GM12878 (cell line): ENCODE measurements at places on chromosomes 1 and 21. TPM values are rescaled to one million over a fixed set of nuclear protein-coding genes. Genes with fewer than 3 reads are reported as not detected.
A peak's percentile ranks its signal among the peaks of the same experiment; 100 is the strongest.

SEC16B gene
- 0.10 and 0.21 TPM in 2 replicates for total RNA-seq

PTPRC gene
- 154 and 157 TPM in 2 replicates for total RNA-seq

NBPF8 gene
- total RNA-seq = 5.0 and 5.5 TPM in 2 replicates

C1orf87 gene
- not detected in 2 replicates for total RNA-seq

DNA sequence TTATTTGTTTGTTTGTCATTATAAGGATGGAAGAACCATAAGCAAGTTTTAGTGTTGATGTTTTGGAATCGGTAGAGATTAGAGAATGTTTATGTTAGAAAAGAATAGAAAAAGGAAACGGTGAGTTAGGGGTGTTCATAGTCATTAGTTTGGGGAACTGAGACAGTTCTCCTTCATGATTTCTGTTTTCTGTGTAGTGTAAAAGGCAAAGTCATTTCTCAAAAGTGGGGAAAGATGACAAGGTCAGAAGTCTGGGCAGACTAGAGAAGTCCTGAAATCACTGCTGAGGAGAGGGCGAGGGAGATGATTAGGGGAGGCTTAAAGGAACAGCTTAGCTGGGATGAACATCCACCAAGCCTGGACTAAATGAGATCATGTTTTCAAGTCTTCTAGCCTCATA, 498.9 kb downstream of the TTLL7 start:
- H3K4me1 ChIP-seq = peaks cover 34% of the 10 kb centered on the region
- peak; percentile 59 for DNase-seq
- H3K27me3 ChIP-seq = no peaks in the 10 kb centered on the region
- peak overlapping the region; percentile 90 for H3K27ac ChIP-seq

DNA sequence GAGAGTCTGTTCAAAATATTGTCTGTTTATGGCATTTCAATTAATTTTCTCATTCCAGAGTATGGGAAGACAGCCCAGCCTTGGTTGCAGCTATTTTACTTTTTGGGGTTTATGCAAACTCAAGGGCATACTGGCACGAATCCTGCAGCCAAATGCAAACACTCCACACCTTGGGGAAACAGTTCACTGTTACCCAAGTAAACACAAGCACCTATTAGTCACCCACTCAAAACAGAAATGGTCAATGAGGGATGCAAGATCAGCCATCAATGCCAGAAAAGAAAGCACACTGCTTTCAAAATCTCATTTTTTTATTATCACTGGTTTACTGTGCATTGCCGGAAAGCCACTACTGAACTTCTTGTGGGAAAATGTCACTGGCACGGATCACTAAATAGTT, 170.6 kb downstream of the RUNX1 start:
- no peak for DNase-seq
- peaks cover 14% of the 10 kb centered on the region for H3K4me1 ChIP-seq
- H3K27me3 ChIP-seq = no peaks in the 10 kb centered on the region
- no peak overlapping the region for H3K4me3 ChIP-seq
- H3K27ac ChIP-seq = no peak overlapping the region

DNA sequence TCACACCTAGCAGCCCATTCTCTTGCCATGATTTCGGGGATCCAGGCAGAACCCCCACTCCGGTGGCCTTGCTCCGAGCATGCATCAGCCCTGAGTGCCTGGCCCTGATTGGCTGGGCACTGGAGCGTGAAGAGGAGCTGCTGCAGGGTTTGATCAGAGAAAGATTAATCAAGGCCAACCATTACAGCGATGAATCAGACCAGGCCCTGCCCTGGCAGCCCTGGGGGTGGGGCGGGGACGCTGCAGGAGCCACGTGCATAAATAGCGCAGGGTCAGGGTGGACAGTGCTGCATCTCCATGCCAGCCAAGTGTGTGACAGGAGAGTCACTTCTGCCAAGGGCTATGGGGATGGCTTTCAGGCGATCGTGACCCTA, 3.4 kb upstream of the FAM131C start:
- peaks cover 8% of the 10 kb centered on the region for H3K4me1 ChIP-seq
- H3K36me3 ChIP-seq = no peaks in the 10 kb centered on the region
- H3K4me3 ChIP-seq = no peak overlapping the region
- H3K27ac ChIP-seq = no peak overlapping the region
- DNase-seq = no peak
- H3K27me3 ChIP-seq = peaks cover 3% of the 10 kb centered on the region

VANGL2 gene
- 1.1 and 1.2 TPM in 2 replicates for total RNA-seq

GRCh38 chr1:196317535-196318522, 290.4 kb downstream of the KCNT2 start:
- H3K36me3 ChIP-seq = no peaks in the 10 kb centered on the region
- DNase-seq = no peak
- no peak overlapping the region for H3K4me3 ChIP-seq
- no peak overlapping the region for H3K27ac ChIP-seq

- no peaks in the 10 kb centered on the region for H3K4me1 ChIP-seq
- H3K36me3 ChIP-seq = no peaks in the 10 kb centered on the region
- DNase-seq = no peak
Measured at GRCh38 chr1:154527192-154527591, 25.0 kb upstream of the SHE start.

MROH9 gene
- not detected in 2 replicates for total RNA-seq

GRCh38 chr1:147807405-147807804, 47.0 kb upstream of the GJA5 start:
- no peaks in the 10 kb centered on the region for H3K36me3 ChIP-seq
- DNase-seq = no peak
- no peaks in the 10 kb centered on the region for H3K4me1 ChIP-seq
- H3K27me3 ChIP-seq = no peaks in the 10 kb centered on the region
- no peak overlapping the region for H3K4me3 ChIP-seq
- H3K27ac ChIP-seq = no peak overlapping the region

RAB7B gene
- not detected in 2 replicates for total RNA-seq

GRCh38 chr1:5941671-5942070, 50.6 kb downstream of the NPHP4 start:
- peaks cover 3% of the 10 kb centered on the region for H3K36me3 ChIP-seq
- no peak overlapping the region for H3K4me3 ChIP-seq
- DNase-seq = no peak
- H3K27ac ChIP-seq = no peak overlapping the region
- no peaks in the 10 kb centered on the region for H3K4me1 ChIP-seq

- DNase-seq = no peak
- H3K27me3 ChIP-seq = no peaks in the 10 kb centered on the region
- no peak overlapping the region for H3K27ac ChIP-seq
- H3K4me1 ChIP-seq = no peaks in the 10 kb centered on the region
Measured at GRCh38 chr1:208524376-208524775, 280.2 kb upstream of the PLXNA2 start.

APOBEC4 gene
- not detected in 2 replicates for total RNA-seq

DNA sequence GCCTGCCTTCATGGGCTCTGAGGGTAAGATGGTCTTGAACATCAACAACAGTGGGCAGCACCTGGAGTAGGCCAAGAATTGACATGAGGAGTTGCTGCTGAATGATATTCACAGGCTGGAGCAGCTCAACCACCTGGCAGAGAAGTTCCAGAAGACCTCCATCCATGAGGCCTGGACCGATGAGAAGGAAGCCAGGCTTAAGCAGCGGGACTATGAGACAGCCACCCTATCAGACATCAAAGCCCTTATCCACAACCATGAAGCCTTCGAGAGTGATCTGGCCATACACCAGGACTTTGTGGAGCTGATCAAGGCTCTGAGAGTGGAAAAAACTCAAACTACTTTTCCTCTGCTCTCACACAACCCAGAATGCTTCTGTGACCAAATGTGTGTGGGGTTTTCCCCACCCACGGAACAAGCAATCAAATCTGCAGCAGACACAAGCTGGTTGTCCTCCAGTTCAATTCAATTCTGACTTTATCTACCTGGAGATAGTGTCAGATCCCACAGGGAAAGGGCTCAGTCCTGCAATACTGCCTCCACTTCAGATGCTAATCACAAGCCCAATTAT, 12.1 kb upstream of the EPHA10 start:
- DNase-seq = no peak
- H3K4me1 ChIP-seq = no peaks in the 10 kb centered on the region
- H3K4me3 ChIP-seq = no peak overlapping the region
- H3K36me3 ChIP-seq = no peaks in the 10 kb centered on the region

- H3K27me3 ChIP-seq = no peaks in the 10 kb centered on the region
- H3K27ac ChIP-seq = no peak overlapping the region
- peaks cover 11% of the 10 kb centered on the region for H3K36me3 ChIP-seq
Measured at GRCh38 chr1:227778401-227778947, 37.0 kb upstream of the PRSS38 start.

ZSWIM5 gene
- total RNA-seq = 0.74 and 0.97 TPM in 2 replicates

- DNase-seq = no peak
- no peaks in the 10 kb centered on the region for H3K27me3 ChIP-seq
- H3K4me1 ChIP-seq = no peaks in the 10 kb centered on the region
- no peaks in the 10 kb centered on the region for H3K36me3 ChIP-seq
Measured at GRCh38 chr1:182527680-182528079, 61.4 kb downstream of the RNASEL start.

- H3K4me3 ChIP-seq = no peak overlapping the region
- H3K36me3 ChIP-seq = no peaks in the 10 kb centered on the region
- H3K27ac ChIP-seq = no peak overlapping the region
- H3K27me3 ChIP-seq = peaks cover 14% of the 10 kb centered on the region
Measured at GRCh38 chr1:23481026-23481597, 2.9 kb downstream of the ASAP3 start.

SERPINC1 gene
- total RNA-seq = 0.44 and 0.61 TPM in 2 replicates

SPRR4 gene
- total RNA-seq = not detected in 2 replicates

DNA sequence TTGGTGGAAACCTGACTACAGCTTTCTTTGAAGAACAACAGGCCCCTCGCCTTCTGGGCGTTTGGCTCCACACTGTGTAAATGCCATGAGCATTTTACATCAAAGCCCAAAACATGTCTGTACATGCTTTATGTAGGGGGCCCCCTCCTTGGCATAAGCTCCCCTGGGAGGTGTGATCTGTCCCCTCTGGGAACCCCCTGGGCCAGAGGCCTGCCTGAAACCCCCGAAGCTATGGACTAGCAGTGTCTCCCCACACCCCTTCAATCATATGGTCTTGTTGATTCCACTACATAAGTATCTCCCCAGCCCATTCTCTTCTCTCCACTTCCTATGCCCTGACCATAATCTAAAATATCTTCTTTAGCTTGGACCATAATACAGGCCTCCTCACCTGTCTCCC, 241.5 kb downstream of the C1orf94 start:
- H3K27ac ChIP-seq = no peak overlapping the region
- no peaks in the 10 kb centered on the region for H3K4me1 ChIP-seq
- no peaks in the 10 kb centered on the region for H3K27me3 ChIP-seq
- no peak overlapping the region for H3K4me3 ChIP-seq

PYHIN1 gene
- total RNA-seq = 0.28 and 0.35 TPM in 2 replicates

ATP1A4 gene
- total RNA-seq = 0.62 TPM in 1 of 2 replicates, not detected in the other

DNA sequence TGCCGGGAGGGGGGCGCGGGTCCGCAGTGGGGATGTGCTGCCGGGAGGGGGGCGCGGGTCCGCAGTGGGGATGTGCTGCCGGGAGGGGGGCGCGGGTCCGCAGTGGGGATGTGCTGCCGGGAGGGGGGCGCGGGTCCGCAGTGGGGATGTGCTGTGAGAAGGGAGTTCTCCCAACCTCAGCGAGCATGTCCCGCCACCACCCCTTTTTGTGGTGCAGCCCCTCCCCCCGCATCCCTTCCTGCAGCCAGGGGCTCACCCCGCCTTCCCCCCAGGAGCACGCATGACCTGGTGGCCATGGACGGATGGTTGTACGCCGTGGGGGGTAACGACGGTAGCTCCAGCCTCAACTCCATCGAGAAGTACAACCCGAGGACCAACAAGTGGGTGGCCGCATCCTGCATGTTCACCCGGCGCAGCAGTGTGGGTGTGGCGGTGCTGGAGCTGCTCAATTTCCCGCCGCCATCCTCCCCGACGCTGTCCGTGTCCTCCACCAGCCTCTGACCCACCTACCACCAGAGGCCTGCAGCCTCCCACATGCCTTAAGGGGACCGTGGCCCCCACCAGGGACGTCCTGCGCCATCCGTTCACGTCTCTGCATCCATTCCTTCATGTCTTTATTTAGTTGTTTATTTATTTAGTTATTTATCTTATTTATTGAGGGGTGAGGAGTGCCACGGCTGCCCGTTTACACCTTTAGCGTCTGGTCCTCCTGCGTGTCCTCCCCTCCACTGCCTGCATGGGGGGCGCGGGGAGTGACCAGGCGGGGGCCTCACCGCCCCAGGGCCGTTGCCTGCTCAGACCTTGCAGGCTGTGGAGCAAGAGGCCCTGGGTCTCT, 1.4 kb upstream of the PLEKHN1 start:
- H3K27ac ChIP-seq = no peak overlapping the region
- no peak overlapping the region for H3K4me3 ChIP-seq
- peaks cover 15% of the 10 kb centered on the region for H3K4me1 ChIP-seq
- H3K27me3 ChIP-seq = no peaks in the 10 kb centered on the region
- no peaks in the 10 kb centered on the region for H3K36me3 ChIP-seq
- no peak for DNase-seq

ABCA4 gene
- 0.24 and 0.28 TPM in 2 replicates for total RNA-seq

GRCh38 chr1:212987702-212988322, 27.9 kb downstream of the ANGEL2 start:
- no peak for DNase-seq
- no peaks in the 10 kb centered on the region for H3K27me3 ChIP-seq
- H3K36me3 ChIP-seq = no peaks in the 10 kb centered on the region; the same call in none of the 2 replicates

DNA sequence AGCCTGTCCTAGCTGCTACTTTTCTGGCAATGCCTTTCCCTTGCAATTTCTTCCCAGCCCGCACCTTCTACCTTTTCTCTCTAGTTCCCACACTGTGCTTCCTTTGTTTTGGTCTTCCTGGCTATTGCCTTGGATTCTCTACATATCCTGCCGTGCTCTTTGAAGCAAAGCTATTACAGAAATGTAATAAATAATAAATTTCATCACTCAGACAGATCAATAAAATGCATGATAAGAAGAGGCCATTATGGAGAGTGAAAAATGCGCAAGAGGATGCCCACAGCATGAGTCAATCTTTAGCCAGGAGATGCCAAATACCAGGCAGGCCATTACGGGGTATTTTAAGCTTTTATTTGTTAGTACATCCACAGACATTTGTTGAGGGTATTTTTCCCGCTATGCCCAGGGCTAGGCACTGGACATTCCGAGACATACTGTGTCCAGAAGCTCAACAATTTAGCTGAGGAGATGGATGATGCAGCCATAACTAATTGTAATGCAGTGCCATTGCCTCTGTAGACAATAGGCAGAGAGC, 163.6 kb downstream of the ST6GALNAC3 start:
- H3K36me3 ChIP-seq = no peaks in the 10 kb centered on the region
- no peak overlapping the region for H3K27ac ChIP-seq
- H3K27me3 ChIP-seq = no peaks in the 10 kb centered on the region
- no peaks in the 10 kb centered on the region for H3K4me1 ChIP-seq
- DNase-seq = no peak

GRCh38 chr1:190277107-190277506, 200.6 kb downstream of the BRINP3 start:
- no peaks in the 10 kb centered on the region for H3K4me1 ChIP-seq
- H3K4me3 ChIP-seq = no peak overlapping the region
- no peaks in the 10 kb centered on the region for H3K36me3 ChIP-seq
- H3K27ac ChIP-seq = no peak overlapping the region
- no peaks in the 10 kb centered on the region for H3K27me3 ChIP-seq

DNA sequence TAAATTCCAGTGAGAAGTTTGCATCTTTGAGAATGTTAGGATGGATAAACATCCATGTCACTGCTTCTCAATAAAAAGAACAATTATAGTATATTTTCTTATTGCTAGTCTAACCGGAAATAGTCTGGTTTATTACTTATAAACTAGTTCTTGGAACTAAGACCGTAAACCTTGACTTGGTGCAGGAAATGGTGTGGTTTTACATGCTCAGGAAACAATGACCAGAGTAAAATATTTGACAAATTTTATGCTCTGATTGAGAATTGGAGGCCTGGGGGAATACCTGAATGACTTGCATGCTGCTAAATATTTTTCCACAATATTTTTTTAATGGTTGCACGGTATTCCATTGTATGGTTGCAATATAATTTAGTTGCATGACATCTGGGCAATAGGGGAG, 76.3 kb downstream of the XCL2 start:
- H3K36me3 ChIP-seq = no peaks in the 10 kb centered on the region
- no peak overlapping the region for H3K4me3 ChIP-seq
- no peaks in the 10 kb centered on the region for H3K27me3 ChIP-seq
- H3K27ac ChIP-seq = peak overlapping the region; percentile 56
- peak; percentile 38 for DNase-seq
